ENCODE measurements at places on chromosomes 1 and 21.

DNA sequence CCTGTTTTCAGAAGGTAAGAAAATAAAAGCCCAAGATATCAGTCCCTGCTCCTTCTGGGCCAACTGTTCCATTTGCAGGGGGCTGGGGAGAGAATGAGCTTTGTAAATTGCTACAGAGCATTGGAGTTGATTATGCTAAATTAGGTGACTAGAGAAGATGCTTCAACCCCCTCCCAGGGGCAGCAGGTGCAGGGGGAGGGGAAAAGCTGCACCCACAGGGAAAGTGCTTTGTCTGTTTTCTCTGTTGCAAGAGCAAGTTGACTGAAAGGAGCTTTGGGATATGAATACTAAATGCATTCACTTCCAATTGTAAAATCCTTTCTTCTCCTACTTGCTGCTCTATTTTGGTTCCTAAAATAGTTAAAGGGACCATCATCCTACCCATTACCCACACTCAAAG lies 16.5 kb upstream of the PIGM start:
- DNase-seq: no peak

DNA sequence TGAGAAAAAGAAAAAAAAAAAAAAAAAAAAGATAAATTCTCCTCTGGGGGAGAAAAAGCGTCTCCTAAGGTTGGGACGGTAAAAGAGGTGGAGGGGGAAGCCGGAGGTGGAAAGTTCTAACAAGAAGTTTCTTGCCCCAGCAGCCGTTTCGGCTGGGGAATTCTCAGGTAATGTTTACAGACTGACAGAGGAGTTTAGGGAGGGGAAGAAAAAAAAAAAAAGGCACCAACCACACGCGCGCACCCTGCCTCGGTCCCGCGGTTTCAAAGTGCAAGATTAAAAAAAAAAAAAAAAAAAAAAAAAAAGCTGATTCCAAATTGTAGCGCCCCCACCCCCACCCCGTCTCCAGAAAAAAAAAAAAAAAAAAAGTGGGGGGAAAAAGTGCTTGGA lies 504 bp downstream of the DHRS3 start:
- DNase-seq: no peak

DNA sequence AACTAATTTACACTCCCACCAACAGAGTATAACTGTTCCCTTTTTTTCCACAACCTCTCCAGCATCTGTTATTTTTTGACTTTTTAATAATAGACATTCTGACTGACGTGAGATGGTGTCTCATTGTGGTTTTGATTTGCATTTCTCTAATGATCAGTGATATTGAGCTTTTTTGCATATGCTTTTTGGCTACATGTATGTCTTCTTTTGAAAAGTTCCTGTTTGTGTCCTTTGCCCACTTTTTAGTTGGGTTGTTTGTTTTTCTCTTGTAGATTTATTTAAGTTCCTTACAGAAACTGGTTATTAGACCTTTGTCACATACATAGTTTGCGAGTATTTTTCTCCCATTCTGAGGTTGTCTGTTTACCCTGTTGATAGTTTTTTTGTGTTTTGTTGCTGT lies 375.2 kb downstream of the MATN1 start:
- DNase-seq: no peak

DNA sequence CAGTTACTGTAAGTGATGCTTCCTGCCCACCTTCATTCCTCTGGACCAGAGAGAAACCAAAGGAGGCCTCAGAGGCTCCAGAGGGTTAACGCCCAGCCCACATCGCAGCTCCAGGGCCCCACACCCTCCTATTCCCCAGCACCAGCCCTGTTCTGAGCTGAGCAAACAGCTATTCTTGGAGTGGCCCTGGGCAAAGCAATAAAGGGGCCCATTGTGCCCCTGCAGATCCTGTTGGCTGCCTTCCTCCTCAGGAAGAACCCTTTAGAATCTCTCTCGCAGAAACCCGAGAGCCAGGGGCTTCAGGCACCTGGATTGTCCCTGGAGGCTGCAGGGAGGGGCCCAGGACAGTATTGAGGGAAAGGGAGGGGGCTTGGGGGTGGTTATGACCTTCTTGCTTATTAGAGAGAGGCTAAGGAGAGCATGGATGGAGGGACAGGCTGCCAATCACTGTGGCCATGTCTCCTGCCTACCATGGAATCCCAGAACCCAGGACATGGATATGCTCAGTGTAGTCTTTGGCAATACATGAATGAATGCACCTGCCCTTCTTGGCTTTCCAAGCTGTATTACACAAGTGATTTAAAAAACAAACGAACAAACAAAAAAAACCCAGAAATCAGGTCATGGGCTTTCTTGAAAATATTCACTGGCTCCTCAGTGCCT lies 9.2 kb downstream of the PADI2 start:
- no peak for DNase-seq

DNA sequence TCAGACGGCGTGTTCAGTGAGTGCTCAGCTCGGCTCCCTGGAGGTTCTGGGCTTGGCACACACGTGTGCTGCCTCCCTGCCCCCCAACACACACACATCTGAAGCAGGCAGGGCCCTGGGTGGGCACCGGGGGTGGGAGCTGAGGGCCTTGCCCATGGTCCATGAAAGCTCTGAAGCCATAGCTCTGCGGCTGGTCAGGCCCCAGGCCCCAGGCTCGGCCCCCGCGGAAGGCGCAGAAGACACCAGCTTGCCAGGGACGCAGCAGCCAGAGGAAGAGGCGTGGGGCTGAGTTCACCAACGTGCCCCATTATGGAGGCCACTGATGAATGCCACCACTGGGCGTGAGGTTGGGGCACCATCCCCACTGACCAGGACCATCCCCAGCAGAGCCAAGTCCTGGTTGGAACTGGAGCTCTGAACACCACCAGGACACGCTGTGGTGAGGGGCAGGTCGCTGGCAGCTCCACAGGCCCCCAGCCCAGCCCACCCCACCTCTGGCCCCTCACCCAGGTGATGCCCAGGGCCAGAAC lies 4.2 kb downstream of the AURKAIP1 start:
- no peak for DNase-seq

- peak; percentile 28 for DNase-seq
These were observed 2.9 kb downstream of the SELENON start for GRCh38 chr1:25802915-25803314.

DNA sequence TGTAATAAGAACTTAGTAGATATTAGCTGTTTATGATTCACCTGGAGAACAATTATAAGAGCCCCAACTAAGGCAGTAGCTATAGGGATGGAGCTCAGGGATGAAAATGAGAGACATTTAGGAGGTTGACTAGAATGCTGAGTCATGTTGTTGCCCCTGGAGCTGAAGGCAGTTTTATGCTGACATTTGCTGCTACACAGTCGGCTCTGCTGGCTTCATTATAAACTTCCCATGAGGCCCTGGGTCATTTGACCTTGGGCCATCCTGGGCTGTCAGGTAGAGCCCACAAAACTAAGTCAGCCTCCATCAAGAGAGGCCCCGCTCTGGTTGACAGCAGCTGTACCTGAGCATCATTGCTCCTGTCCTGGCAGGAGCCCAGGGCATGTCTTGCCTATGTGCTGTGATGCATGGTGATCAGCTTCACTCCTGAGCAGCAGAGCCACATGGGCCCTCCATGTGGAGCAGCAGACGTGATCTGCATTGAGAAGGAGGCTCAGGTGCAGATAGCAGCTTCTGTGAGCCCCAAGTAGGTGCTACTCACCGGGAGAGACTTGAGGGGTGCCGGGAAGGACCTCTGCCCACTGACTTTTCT lies 112.4 kb downstream of the TBX19 start:
- no peak for DNase-seq

DNA sequence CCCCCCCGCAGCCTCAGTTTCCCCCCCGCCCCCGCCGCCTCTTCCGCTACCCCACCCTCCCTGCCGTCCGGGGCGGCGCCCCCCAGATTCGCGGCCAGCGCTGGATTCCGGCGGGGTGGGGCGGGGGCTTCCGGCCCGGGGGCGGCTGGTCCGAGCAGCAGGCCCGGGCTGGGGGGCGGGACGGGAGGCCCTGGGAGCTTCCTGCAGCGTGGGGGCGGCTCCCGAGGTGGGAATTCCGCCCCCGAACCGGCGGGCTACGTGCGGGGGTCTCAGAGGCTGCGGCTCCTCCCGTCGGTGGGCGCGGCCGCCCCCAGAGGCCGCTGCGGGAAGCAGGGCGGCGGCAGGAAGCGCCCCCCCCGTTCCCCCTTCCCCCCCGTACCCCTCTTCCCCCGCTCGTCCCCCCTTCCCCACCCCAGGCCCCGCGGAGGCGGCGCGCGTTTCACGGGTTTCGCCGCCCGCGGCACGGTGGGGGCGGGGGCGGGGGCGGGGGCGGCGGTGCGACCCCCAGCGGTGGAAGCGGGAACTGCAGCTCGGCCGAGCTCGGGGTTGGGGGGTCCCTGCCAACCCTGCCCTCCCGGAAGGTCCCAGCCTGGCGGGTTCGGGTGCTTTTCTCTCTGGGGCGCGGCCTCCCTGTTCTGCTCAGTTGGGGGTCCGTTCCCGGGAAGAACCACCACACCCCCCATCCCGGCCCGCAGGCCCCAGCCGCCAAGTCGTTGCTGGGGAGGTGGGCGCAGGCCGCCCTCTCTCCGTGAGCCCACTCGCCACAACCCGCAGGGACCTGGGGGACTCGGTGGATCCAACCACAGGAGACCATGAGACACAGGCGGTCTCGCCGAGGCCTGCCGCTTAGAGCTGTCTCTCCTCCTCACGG lies 76.3 kb downstream of the MORN1 start:
- peak; percentile 52 for DNase-seq

GRCh38 chr1:242133796-242134195 lies 134.9 kb upstream of the MAP1LC3C start:
- peak; percentile 17 for DNase-seq

GRCh38 chr1:210695026-210695425 lies 366.3 kb downstream of the HHAT start:
- DNase-seq: no peak

GRCh38 chr1:39387452-39387851 lies 104.0 kb upstream of the BMP8A start:
- no peak for DNase-seq

- DNase-seq: peak; percentile 92
These were observed 99.4 kb upstream of the SLC45A1 start for GRCh38 chr1:8218351-8219092.

DNA sequence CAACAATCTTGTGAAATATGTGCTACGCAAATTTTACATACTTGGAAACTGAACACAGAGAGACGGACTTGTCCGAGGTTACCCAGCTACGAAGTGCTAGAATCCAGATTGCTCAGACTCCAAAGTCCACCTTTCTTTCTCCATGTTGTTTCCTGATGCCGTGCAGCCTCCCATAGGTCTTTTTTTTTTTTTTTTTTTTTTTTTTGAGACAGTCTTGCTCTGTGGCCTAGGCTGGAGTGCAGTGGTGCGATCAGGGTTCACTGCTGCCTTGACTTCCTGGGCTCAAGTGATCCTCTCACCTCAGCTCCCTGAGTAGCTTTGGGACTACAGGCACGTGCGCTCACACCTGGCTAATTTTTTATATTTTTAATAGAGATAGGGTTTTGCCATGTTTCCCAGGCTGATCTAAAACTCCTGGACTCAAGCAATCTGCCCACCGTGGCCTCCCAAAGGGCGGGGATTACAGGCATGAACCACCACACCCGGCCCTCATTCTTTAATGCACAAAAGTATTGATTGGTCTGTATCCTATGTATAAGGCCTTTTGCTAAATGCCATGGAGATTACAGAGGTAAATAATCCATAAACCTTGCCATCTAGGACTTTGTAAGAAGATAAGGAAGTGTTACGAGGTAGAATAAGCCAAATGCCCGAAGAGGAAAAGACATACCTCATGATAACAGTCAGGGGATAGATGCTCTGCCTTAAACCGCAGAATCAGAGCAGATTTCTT lies 92.8 kb downstream of the C1orf21 start:
- DNase-seq: no peak

DNA sequence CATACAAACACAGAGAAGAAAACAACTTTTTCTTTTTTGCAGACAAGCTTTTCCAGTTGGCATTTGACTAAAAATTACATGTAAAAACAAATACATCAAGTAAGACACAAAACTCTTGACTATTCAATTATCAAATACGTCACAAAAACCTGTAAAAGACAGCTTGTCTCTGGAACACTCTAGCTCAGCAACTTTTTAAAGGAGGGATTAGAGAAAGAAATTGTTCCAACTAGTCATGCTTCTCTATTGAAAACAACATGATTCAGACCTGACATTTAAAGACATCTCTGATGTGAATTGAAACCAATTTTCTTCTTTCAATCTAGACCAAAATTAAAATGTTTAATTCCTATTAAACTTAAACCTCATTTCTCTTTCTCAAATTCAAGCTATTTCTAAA lies 30.3 kb downstream of the SMYD3 start:
- DNase-seq: no peak

DNA sequence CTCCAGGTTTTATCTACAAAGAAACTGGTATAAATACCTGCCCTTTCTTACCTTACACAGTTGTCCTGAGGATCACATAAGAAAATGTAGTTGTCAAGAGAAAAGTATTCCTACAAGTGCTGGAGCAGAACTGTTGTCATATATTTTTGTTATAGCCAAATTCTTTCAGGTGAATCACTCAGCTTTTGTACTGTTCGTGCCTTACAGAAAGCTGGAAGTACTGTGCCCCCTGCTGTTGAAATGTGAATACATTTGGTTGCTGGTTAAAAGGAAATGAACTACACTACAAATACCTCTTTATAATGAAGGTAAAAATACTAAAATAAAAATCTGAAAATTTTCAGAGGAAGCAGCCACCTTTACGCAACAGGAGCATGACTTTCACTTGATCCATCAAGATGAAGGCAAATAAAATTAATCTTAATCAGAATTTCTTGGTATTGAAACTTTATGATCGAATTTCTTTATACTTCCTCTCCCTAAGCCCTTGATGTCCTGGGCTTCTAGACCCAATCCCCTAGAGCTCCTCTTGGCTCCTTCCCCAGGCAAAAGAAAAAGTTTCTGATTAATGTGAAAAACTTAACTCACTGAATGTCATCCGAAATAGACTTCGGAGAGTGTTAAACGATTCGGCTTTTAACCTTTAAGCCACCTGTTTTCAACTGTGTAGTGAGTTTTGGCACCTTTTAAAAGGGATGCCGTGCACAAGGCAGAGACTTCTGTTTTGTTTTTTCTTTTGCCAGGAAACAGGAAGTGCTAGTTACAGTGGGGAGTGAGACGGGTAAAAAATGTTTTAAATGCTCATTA lies 12.5 kb downstream of the CHML start:
- peak; percentile 80 for DNase-seq

GRCh38 chr21:16081304-16081703 lies 351.5 kb downstream of the USP25 start:
- DNase-seq: no peak

GRCh38 chr1:33358114-33358794 lies 37.4 kb upstream of the A3GALT2 start:
- no peak for DNase-seq

GRCh38 chr21:46056450-46056903 lies 41.4 kb upstream of the COL6A2 start:
- no peak for DNase-seq

DNA sequence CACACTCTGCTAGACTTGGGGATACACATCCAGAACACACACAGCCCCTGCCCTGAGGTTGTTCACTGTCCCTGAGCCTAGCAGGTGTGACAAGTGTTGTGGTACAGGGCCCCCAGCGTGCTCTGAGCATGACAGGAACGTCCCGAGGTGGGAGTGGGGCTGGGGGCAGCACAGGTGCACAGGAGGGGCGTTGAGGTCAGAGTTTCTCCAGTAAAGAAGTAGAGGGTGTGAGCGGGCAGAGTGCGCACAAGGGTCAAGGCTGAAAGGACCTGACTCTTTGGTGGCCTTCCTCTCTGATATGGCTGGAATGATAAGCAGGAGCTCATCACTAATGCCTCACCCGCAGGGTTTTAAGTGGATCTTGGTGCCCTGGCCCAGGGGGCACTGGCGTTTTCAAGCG lies 1.3 kb upstream of the FALEC start:
- peak; percentile 15 for DNase-seq

- DNase-seq: peak; percentile 59
These were observed 12.1 kb upstream of the GBP6 start for GRCh38 chr1:89351597-89352311.
